KBM-7 (cell line): ENCODE measurements at places on chromosomes 13 and 19.

DNA sequence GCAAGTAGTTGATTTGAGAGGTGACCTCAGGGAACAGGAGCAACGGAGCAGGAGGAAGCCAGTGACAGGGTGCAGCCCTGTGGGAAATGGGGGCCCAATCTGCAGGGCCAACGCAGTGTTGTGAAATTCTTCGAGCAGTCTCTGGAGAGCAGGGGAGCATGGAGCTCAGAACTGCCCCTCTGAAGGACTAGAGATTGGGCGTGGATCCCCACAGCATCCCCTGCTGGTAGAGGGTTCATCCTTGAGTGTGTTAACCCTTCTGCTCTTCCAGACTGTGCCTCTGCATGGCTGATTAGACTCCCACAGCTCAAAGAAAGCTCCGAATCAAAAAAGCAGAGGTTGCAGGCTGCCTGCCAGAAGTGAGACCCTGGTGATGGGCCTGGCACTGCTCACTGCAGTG is 77.9 kb upstream of the UQCRFS1 start:
- no peak for DNase-seq

GRCh38 chr19:6593651-6594416 is 2.9 kb upstream of the CD70 start:
- no peak for DNase-seq

- DNase-seq: no peak
Measured at GRCh38 chr13:27177852-27178251, 6.2 kb upstream of the USP12 start.

- DNase-seq: no peak
Measured at GRCh38 chr13:92103689-92104153, 705.3 kb downstream of the GPC5 start.

- DNase-seq: peak; percentile 59
Measured at GRCh38 chr13:95660981-95661581, 15.9 kb upstream of the DNAJC3 start.

GRCh38 chr13:51925865-51926527 is 64.2 kb downstream of the CCDC70 start:
- DNase-seq: no peak

DNA sequence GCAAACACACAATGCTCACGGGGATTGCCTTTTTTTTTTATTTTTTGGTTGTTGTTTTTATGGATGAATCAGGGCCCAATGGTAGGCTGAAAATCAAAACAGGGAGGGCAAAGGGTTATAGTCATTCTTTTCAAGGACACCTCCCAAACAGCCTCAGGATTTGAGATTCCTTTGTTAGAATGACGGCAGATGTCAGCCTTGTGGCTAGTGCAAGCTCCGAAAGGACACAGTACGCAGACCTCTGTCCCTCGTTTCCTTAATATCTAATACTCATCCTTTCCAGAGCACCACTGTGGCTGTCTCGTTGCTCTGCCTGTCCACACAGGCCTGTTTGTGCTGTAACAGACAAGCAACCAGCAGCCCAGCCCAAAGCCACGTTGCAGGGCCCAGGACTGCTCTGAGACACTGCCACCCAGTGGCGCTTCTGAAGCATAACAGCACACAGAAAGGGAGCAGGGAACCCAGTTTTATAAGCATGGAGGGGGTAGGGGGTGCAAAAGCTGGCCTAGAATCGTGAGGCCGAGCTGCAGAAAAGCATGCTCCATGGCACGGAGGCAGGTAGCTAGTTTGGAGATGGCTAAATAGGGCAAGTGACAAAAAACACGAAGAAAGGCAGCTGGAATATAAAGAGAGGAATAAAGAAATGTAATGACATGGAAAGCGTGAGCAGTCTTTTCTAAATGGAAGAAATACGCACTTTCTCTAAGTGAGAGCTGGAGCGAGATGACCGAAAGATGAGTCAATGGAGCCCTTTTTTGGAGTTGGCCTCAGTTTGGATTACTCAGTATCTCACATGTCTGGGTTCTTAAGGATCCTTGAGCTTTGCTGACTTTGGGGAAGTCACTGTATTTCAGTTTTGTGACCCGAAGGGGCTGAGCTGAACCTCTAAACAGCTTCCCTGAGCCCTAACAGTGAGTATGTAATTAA is 40.7 kb upstream of the MEDAG start:
- peak; percentile 59 for DNase-seq

- DNase-seq: no peak
Measured at GRCh38 chr19:55687281-55688201, 12.5 kb downstream of the EPN1 start.

GRCh38 chr19:55080968-55081769 is 5.5 kb downstream of the EPS8L1 start:
- peak; percentile 95 for DNase-seq
